ENCODE measurements at places on chromosomes 2 and 18. TPM values are rescaled to one million over a fixed set of nuclear protein-coding genes. Genes with fewer than 3 reads are reported as not detected.
A peak's percentile ranks its signal among the peaks of the same experiment; 100 is the strongest.

DNA sequence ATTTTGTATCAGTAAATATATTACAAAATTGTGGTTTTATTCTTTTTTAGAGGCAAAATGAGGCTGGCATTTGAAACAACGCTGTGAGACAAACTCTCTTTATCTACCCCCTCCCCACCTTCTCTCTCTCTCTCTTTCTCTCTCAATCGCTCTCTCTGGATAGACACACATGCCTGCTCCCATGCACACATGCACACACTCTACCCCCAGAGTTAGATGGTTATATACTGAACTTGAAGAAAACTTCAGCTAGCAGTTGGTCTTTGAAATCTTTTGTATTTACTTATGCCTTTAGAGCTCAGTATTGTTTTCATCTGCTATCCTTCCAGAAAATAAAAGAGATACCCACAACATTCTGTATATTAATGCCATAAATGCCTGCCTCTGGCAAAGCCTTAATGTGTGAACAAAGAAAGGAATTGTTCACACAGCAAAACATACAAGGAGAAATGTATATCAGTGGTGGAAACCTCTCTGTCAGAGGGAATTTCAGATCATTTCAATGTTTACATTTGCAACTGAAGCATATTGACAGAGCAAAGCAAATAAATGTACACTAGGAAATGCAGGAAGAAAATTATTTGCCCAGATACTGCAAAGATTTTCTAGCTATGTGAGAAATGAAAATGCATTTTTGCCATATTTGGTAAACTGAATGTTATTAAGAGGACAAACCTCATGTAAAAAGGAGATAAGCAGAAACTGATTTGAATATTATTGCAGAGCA is 217.0 kb upstream of the UBE2E3 start:
- no peak for DNase-seq

GRCh38 chr2:38446906-38447561 is 70.0 kb upstream of the ATL2 start:
- no peak for DNase-seq

DNA sequence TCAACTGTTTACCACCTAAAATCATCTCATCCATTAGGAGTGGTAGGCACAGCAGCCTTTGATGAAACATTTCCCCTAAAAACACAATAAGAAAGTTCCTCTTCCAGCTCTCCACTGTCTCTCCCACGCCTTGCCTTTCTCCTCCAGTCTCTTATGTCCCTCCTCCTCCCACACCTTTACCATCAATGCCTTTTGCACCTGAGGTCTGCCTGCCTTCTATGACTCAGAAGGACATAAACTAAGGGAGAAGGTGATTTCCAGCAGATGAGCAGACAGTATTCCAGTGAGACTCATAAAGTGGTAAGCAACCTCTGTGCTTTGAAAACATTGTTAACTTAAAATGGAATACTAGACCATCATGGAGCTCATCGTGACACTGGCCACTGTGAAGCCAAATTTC is 34.2 kb upstream of the NDUFV2 start:
- DNase-seq: no peak

- DNase-seq: peak; percentile 65
Observed at GRCh38 chr2:75200140-75201096, 1.1 kb upstream of the TACR1 start.

- DNase-seq: no peak
Observed at GRCh38 chr18:73047688-73048087, 179.9 kb upstream of the NETO1 start.

- DNase-seq: no peak
Observed at GRCh38 chr18:3793545-3793944, 343.6 kb downstream of the TGIF1 start.

GRCh38 chr2:160889439-160890170 is 270.6 kb upstream of the TANK start:
- no peak for DNase-seq

- DNase-seq: no peak
Observed at GRCh38 chr2:223537115-223537514, 65.0 kb downstream of the SCG2 start.

DNA sequence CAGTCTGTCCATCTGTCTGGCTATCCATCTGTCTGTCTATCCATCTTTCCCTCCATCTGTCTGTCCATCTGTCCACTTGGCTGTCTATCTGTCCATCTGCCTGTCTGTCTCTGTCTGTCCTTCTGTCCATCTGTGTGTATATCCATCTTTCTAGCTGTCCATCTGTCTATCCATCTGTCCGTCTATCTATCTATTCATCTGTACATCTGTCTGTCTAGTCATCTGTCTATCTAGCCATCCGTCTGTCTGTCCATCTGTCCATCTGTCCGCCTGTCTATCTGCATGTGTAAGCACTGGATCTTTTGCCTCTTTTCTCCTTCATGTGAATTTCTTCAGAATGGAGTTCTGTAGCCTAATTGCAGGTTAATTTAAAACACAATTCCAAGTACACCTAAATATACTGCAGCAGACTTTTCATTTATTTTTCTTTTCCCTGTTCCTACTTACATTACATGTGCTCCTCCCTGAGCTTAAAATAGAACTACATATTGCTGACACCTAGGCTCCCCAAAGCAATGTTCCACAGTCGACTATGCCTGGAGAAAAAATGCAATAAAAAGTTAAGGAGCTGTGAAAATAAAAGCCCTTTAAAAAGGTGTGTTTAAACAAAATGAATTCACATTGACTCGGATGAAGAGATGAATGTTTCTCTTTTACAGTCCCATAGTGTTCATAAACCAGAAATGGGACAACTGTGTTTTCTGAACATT is 37.4 kb upstream of the TXNDC2 start:
- no peak for DNase-seq

- no peak for DNase-seq
Observed at GRCh38 chr2:216170076-216170763, 61.1 kb downstream of the XRCC5 start.

DNA sequence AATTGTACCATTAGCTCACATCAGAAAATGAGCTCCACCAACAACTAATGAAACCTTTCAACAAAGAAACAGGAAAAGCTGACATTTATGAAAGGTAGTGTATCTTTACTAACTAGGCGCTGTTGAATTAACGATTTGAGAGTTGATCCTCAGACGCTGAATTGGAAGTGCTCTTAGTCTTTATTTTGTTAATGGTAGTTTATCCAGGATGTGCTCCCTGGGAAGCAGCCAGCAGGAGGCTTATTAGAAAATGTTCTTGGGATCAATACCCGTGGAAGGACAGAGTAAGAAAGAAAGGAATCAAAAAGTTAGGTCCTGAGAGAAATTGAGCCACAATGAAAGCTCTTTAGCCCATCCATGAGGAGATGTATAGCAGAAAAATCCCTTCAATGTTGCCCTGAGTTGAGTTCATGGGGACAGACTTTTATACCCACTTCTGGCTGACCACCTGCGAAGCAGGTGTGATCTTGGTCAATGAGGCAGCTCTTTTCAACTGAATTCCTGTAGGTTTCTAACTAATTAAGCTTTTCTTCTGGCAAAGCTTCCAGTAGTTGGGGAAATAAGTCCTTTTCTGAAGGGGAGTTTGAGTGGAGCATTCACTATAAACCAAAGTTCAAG is 492.6 kb upstream of the REG3G start:
- DNase-seq: peak; percentile 28

GRCh38 chr2:170883683-170884082 is 45.4 kb upstream of the GORASP2 start:
- no peak for DNase-seq

GRCh38 chr2:237774811-237775553 is 23.6 kb upstream of the RBM44 start:
- DNase-seq: peak; percentile 80

- DNase-seq: no peak
Observed at GRCh38 chr2:237919593-237919992, 47.2 kb upstream of the UBE2F start.

DNA sequence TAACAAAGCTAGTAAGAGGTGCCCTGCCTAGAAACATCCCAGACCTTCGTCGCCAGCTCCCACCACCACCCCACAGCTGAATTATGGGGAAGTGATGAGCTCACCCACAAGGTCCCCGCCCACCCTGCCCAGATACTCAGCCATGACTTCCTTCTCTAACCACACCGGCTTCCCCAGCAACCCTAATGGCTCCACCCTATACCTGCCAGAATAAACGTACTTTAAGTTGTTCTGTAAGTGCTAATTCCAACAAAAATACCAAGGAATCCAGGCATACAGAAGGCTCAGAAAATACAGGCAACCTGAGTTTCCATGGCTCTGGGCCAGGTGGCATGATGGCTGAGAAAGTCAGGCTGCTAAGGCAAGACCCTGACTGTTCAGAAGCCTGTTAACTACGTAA is 39.1 kb downstream of the TMEM163 start:
- DNase-seq: no peak

ASPRV1 gene
- 0.90 TPM for total RNA-seq

SPATA3 gene
- not detected for total RNA-seq

RFTN2 gene
- 3.4 TPM for total RNA-seq

RAX gene
- not detected for total RNA-seq

STON1 gene
- total RNA-seq: 9.0 TPM

RBFA gene
- total RNA-seq: 45.2 TPM

TRAPPC12 gene
- total RNA-seq: 62.2 TPM

CPO gene
- 2.4 TPM for total RNA-seq
